ENCODE measurements at places on chromosomes 12 and 14.

DNA sequence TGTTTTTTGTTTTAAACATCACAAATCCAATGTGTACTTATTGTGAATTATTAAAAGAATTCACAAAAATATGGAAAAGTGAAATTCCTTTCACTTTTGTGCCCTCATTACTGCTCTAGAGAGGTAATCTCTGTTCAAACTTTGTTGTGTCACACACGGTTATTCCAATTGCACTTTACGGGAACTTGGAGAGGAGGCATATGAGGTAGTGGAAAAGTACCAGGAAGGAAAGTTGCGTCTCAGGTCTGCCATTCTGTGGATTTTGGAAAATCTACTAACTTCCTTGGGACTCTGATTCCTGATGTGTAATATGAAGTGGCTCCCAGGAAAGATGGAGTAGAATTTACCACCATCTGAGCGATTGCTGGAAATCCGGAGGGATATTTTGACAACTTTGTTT is 90.9 kb upstream of the DCN start:
- DNase-seq: no peak

GRCh38 chr12:53071591-53072551 is 7.3 kb downstream of the SPRYD3 start:
- DNase-seq: no peak

DNA sequence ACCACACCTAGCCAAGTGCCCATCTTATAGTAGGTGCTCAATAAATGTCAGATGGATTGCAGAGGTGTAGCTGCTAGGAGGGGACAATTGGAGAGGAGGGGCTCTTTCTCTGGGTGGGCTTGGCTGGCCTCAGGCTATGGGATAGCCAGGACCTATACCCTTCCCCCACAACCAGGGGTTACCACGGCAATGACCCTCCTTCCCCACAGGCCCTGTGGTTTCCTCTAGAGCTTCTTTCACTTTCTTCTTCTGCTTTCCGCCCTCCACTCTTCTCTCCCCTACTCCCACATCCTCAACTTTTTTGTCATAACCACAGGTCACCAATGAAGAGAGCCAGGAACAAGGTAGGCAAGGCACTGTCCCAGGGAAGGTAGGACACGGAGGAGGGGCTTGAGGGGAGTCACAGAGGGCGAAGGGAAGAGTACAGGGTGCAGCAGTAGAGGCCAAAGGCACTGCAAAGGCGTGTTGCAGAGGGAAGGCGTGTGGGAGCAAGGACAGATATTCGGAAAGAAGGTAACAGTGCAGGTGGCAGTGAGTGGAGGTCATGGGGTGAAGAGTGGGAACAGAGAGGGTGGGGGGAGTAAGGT is 1.9 kb upstream of the ITGB7 start:
- DNase-seq: no peak

DNA sequence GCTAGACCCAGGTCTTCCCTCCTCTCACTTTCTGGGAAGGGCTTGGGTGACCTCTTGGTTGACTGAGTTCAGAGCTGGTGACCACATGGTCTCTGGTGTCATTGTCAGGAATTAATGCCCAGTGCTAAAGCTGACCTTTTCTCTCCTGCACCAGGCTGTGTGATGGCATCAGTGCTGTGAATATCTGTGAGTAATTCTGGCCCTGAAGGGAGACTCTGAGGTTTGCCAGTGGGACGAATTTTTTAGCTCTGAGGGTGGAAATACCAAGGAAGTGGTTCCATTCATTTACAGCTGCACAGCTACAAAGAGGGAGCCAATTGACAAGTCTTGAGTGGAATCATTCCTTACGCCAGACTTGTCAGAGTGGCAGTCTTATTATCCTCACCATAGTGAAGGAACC is 6.2 kb upstream of the KRT86 start:
- no peak for DNase-seq

GRCh38 chr14:34356264-34356654 is 105.8 kb downstream of the SPTSSA start:
- no peak for DNase-seq

- peak; percentile 46 for DNase-seq
These were observed 715 bp downstream of the NEK9 start for GRCh38 chr14:75126121-75126544.

DNA sequence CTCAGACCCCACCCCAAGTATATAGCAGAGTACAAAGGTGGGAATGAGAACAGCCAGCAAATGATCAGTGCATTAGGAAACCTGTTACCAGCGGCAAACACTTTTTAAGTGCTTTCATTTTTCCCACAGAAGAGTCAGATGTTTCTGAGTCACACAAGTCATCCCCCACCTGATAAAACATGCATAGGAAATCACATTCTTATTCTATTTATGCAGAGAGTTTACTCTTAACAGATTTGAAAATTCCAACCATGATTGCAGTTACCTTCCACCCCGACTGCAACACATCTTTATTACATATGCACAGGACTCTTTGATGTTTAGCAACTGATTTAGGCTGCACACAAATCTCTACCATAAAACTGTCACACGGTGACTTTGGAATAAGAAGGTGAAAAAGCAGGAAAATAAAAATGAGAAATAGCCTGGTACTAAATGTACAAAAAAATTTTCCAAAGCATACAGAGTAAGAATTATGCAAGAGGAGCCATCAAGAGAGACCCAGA is 236.4 kb downstream of the PAWR start:
- DNase-seq: no peak

- no peak for DNase-seq
These were observed 413 bp upstream of the TUBA1C start for GRCh38 chr12:49264466-49264872.

DNA sequence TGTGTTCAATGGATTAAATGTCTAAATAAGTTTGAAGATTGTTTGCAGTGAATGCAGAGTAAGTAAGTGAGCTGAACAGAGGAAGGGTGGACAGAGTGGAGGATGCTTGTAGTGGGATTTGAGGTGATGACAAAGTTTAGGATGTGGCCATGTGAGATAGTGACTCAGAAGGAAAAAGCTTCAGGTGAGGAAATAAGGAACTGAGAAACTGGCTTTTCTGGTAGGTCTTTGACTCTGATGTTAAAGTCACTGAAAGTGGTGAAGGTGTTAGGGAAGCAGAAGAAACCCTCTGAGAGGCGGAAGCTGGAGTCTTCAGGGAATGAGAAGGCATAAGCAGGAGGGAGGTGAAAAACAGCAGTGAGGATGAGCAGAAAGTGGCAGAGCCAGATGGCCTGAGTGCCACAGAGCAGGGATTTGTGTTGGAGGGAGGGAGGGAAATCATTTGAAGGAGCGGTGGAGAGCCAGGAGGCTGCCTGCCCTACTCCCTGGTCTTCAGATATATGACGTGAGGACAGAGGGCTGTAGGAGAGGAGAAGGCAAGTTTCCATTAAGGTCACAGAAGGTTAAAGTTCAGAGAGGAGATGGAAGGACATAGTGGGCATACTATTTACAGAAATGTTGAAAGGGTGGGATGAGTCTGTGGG is 24.8 kb downstream of the RGS6 start:
- no peak for DNase-seq

DNA sequence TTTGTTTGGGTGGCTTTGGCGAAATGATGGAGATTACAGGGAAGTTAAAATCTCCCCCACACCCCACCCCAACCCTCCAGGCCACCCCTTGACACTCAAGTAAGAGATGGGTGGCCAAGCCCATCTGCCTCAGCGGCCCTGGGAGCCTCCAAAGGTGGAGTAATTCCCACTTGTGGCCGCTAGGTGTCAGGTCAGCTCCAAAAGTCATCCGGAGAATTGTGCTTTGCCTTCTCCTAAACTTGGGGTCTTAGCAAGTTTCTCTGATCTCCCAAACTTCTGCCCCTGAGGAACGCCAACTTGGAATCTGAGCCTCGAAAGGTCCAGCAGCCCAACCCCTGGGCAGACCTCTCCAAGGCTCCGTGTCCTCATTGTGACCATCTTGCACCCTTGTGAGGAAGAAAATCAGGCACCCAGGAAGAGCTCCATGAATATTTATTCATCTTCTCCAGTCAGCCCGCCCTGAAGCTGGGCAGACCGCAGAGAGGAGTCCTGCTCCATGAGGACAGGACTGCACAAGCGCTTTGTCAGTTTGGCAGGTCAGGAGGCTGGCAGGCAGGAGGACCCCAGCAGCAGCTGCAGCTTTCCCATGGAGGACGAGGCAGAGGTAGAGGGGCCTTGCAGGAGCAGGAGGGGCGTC is 46.7 kb downstream of the LRRC74A start:
- peak; percentile 41 for DNase-seq

DNA sequence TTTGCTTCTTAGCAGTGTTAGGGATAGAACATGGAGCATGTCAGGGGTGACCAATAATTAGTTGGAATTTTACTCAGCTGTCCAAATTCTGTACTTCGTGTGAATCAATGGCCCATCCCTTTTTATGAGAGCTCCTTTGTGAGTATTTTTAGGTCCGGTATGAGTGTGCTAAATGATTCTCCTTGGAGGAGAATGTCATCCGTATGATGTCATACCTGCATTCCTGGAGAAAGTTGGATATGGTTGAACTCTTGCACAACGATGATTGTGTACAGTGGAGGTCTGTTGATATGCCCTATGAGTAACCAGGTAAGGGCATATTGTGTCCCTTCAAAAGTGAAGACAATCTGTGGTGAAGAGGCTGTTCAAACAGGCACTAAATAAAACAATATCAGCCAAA is 400.8 kb downstream of the GXYLT1 start:
- DNase-seq: no peak

- DNase-seq: no peak
These were observed 10.8 kb downstream of the TSPAN9 start for GRCh38 chr12:3087758-3088650.

GRCh38 chr12:113948151-113948914 is 17.8 kb downstream of the RBM19 start:
- DNase-seq: no peak

- no peak for DNase-seq
These were observed 547 bp upstream of the OR4K15 start for GRCh38 chr14:19974844-19975243.

DNA sequence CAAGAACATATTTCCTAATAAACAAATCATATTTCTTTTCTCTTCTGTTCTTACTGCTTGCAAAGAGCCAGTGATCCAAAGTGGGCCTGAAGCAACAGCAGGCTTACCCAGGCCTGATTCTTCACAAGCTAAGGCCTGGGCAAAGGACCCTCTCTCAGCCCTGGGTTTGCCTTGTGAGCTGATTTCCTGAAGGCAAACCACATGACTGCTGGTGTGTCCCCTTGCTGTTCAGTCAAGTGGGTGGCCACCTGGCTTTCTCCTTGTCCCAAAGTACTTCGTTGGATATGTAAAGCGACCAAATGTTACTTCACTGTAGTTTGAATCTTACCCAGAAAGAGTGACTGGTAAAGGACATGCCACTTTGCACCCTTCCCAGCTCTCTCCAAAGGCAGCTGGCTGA is 392.9 kb downstream of the ZFP36L1 start:
- no peak for DNase-seq

DNA sequence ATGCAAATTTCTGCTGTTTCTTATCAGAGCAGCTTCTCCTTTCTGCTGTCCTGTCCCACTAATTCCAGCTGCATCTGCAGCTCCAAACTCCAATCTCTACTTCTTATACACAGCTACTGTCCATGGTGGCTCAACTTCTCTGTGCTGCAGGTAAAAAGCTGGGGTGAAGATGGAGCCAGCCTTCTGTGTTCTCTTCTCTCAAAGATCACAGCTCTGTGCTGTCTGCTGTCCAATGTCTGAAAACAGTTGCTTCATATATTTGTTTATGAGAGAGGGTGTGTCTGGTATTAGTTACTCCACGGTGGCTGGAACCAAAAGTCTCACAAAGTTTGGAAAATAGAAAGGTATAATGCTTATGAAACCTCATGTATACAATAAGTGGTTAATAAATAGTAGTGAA is 445.8 kb upstream of the TBX3 start:
- no peak for DNase-seq

DNA sequence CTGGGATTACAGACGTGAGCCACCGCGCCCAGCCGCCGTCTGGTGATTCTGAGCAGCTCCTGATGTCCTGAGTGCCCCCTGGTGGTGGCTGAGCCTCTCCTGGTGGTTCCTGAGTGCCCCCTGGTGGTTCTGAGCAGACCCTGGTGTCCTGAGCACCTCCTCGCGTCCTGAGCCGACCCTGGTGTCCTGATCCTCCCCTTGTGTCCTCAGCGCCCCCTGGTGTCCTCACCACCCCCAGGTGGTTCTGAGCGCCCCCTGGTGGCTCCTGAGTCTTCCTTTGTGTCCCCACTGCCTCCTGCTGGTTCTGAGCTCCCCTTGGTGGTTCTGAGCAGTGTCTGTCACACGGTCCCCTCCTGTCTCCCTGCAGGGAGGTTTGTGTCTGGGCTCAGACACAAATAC is 1304.9 kb downstream of the TMEM121 start:
- DNase-seq: no peak

GRCh38 chr14:45253754-45254310 is 830 bp upstream of the MIS18BP1 start:
- DNase-seq: peak; percentile 41
